8988T (cell line): ENCODE measurements at places on chromosomes 7 and 10.

DNA sequence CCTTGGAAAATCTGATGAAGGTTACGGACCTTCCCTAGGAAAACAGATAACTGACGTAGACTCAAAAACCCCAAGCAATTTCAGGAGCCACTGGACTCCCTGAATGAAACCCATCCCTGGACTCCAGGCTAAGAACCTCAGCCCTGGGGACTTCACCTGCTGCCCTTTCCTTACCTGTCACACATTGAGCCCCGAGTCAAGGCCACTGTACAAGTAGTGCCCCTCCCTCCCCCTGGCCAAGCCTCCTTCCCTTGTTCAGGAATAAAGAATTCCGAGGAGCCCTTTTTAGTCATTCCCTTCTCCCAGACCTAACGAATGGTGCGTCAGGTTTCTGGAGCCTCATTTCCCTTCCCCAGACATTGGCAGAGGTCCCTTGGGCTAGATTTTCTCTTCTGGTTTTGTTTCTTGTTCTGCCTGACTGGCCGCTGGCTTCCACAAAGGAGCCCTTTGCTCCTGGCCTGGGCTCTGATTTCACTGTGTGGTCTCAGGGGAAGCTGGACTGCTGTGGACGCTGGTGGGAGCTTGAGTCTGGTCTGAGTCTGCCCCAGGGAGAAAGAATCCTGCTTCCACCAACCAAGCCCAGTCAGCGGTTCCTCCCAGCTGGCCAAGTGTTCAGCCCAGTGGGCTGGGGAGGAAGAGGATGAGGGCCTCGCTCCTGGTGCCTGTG lies 31.7 kb downstream of the ZNF775 start:
- no peak for DNase-seq

DNA sequence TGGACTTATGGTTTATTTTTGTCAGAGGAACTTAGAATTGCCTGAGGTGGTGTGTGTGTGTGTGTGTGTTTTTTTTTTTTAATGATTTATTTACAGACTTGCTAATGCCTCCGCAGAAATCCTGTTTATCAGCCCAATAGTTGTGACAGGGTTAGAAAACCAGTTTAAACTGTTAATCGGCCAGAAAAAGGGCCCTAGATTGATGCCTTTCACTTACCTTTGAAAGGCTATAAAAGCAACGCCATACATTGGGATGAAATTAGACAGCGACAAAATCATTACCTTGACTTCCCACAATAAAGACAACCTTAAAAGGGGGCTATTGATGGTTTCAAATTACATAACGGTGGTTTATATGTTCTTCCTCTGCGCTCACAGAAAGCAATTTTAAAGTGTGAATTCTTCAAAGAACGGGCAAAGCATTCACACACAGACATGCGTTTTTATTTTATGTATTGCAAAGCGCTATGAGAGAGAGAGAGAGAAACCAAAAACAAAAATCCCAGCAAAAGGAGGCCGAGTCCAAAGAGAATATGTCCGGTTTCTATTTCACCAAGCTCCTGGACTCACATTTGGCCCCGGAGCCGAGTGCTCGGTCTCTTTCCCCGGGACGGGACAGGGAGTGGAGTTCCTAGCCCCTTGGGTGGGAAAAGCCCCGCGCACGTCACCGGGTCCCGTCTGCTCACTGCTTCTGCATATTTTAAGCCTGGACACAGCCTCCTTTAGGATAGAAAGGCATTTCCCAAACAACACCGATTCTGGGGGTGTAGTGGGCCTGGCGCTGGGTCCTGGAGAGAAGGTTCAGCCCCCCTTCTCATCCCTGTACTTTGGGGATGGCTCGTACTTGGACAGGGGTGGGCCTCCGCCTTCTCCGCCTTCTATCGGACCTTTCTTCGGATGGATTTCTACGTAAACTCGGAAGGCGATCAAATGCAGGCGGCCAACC lies 26.8 kb upstream of the VAX1 start:
- no peak for DNase-seq

- no peak for DNase-seq
These were observed 276.1 kb downstream of the DNAJB6 start for GRCh38 chr7:157612664-157613561.

- no peak for DNase-seq
These were observed 7.2 kb downstream of the ZNF277 start for GRCh38 chr7:112213735-112214134.

DNA sequence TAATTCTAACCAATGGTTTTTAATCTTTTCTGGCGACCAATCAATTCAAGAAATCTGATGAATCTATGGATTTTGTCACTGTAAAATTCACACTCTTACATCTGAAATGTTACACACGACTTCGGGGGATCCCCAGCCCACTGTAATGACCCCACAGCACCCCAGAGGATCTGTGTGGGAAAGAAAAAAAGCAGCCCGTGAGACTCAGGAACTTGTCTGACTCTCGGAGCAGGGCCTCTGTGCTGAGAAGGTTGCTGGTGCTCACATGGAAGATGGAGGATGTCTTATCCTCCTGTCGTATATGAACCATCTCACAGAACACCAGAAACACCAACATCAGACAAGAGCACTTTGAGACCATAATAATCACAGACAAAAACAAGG lies 228.4 kb upstream of the INHBA start:
- no peak for DNase-seq

DNA sequence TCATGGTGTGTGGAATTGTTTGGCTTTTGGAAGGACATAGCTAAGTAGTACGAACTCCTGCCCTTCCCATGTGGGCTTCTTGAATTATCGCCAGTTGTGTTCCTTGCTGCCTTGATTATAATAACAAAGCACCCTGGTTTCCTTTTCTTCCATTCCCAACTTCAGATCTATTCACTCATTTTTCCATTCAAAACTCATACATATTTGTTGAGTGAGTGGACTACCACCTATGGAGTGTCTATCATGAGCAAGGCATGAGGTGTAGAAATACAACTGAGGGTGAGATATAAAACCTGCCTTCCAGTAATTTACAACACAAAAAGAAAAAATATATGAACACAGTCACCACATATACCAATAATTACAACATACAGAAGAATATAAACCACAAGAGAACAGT lies 4.9 kb upstream of the COL17A1 start:
- no peak for DNase-seq

GRCh38 chr7:141754939-141755338 lies 9.0 kb upstream of the TAS2R3 start:
- no peak for DNase-seq

DNA sequence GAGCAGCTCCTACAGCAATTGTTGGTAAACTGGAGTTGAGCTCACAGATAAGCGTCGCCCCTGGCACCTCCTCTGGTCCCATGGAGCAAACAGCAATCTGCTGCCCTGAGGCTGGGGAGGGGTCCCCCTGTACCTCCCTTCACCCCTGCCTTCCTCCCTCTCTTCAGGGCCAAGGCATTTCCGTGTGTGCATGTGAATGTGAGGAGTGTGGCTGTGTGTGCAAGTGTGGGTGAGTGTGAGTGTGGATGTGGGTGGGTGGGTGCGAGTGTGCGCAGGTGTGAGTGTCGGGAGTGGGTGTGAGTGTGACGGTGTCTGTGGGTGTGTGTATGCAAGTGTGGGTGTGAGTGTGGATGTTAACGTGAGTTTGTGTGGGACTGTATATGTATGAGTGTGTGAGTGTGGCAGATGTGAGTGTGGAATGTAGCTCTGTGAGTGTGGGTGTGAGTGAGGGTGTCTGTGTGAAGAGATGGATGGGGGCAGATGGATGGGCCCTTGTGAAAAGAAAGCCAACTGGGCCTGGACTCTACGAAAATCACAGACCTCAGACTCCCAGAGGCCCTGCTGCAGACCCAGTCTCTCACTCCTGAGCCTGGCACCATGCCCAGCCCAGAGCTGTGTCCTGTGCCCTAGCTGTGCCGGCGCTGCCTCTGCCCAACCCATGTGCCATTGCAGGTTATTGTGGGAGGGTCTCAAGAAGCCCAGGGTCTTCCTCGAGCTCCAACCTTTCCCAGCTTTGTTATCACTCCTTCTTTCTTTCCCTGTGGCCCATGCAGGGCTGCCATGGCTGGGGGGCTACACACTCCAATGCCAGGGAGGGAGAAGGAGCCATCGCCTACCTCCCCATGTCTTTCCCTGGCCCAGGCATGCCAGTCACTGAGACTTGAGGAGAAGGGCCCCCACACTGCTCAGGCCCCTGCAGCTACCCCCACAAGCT lies 73.9 kb downstream of the GRID1 start:
- no peak for DNase-seq

DNA sequence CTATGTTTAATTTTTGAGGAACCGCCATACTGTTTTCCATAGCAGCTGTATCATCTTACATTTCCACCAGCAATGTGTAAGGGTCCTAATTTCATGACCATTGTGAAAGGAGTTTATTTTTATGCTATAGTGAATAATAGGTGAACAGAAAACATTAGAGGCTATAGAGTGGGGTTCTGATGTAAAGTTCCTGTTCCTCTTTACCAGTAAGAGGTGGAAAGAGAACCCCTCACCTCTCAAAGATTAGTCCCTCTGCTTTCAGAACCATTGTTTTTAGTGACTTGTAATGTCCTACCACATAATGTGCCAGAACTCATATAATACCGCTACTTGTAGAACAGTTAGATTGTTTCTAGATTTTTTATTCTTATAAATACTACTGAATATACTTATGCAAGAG lies 34.2 kb downstream of the SUFU start:
- no peak for DNase-seq

DNA sequence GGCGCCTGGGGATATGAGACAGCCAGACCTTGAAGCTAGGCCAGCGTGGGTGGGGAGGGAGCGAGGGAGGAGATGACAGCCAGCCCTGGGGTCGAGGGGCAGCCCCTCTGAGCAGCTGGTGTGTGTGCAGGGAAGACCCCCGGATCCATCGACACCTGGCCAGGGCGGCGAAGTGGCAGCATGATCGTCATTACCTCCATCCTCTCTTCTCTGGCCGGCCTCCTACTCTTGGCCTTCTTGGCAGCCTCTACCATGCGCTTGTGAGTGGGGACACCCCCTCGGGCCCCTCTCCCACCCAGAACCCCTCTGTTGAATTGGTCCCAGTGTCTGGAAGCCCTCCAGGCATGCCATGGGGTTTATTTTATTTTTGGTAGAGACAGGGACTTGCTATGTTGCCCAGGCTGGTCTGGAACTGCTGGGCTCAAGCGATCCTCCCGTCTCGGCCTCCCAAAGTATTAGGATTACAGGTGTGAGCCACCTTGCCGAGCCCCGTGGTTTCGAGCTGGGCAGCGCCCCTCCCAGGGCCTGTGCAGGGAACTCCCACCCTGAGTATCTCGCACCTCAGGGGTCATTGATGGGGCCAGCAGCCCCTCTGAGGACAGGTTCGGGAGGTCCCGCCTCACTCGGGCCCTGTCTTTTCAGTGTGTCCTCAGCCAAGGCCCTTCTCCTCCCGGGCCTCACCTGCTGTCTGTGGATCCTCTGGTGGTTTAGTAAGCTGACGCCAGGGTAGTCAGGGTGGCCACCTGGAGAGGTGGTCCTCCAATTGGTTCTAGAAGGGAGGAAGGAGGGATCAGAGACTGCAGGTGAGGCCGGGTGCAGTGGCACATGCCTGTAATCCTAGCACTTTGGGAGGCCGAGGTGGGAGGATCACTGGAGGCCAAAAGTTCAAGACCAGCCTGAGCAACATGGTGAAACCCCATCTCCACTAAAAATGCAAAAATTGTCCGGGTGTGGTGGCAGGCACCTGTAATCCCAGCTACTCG lies 3.8 kb downstream of the UPK3B start:
- DNase-seq = no peak

- no peak for DNase-seq
These were observed 175.8 kb downstream of the TCERG1L start for GRCh38 chr10:131135716-131136115.

- DNase-seq = no peak
These were observed 112.3 kb downstream of the JCAD start for GRCh38 chr10:29946953-29947700.
